ENCODE measurements at places on chromosomes 2 and 18.

DNA sequence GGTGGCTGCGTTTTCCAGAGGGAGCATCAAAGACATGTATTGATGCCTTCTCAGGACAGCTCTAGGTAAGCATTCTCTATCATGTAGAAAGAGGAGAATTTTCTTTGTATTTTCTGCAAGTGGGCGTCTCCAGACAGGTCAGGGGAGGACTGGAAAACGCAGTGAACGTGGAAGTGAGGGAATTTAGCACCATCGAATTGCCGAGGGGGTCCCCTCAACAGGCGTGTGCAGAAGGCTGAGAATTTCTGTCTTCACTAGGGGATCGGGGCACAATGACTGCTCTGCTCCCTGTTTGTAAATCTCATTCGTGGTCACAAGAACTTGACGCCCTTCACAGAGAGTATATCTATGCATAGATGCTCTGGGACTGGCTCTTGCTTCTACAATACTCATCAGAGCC lies 5.0 kb upstream of the NTSR2 start:
- DNase-seq = no peak

DNA sequence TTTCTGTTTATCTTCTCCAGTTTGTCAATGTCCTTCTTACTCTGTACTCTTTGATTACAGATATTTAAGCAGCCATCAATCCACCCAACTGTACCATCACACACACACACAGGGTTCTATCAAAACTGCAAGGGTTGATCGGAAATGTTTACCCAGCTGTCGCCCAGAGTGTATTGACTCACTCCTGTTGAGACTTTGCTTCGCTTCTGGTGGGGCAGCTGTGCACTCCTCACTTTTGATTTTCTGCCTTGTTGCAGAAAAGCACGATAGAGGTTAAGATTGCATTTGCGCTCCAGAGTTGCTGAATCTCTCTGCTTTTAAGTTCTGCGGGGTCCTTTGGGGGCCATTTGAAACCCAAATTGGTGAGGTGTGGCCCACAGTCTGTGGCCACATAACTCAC lies 216.2 kb downstream of the SETBP1 start:
- no peak for DNase-seq

GRCh38 chr2:238499731-238500580 lies 73.2 kb downstream of the ASB1 start:
- no peak for DNase-seq

GRCh38 chr2:135245071-135245470 lies 193.0 kb downstream of the RAB3GAP1 start:
- DNase-seq = no peak

- no peak for DNase-seq
Measured at GRCh38 chr2:172697296-172697695, 38.3 kb upstream of the RAPGEF4 start.

DNA sequence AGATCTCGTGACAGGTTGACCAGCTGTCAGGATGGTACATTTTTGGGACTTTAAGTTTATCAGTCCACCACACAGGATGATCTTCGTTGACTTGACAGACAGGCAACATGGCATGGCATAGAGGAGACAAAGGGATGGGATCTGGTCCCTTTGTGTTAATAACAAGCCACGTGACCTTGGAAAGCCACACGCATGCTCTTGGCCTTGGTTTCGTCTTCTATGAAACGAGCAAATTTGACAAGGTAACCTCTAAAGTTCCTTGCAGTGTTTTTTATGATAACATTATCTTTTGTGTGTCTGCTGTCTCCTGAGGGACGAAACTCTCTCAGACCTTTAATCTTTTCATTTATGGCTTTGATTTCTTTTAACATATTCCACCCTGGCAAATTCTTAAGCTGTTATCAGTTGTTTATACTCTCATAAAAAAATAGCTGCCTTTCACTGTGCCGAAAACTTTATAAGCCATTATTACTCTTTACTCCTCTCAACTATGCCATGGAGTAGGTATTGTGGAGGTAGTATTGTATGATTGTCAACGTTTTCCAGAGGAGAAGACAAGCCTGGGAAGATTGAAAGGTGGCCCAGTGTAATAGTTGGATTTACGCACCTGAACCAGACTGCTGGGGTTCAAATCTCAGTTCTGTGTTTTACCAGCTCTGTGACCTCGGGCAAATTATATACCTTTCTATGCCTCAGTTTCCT lies 81.3 kb downstream of the MYOM1 start:
- no peak for DNase-seq

- no peak for DNase-seq
Measured at GRCh38 chr2:15154297-15154696, 406.8 kb downstream of the NBAS start.

DNA sequence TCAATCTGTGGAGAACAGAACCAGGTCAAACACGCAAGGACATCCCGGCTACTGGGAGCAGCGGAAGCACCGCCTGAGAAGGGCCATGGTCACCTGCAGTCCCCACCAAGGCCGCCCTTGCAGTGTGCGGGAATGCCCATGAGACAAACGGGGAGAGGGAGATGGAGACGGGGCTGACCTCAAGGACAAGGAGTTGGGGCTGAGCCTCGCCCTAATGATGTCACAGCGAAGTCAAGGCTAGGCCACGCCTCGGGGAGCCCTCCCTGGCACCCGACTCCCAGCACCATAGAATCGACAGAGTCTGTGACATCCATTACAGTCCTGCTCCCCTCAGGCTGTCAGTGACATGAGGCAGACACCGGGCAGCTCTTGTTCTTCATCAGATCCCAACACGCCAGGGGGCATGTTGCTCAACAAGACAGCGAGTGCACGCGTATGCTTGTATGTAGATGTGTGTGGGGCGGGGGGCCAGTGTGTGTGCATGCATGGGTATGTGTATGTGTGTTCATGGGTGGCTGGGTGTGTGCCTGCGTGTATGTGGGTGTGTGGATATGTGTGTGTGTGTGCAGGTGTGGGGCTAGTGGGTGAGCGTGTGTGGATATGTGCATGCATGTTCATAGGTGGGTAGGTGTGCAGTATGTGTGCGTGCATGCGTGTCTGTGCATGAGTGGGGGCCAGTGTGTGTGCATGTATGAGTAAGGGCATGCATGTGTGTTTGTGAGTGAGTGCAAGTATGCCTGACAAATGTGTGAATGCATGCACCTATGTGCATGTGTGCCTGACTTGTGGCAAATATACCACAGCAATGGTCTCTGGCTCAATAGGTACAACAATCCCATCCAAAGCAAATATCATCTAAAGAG lies 57.0 kb downstream of the ANKMY1 start:
- no peak for DNase-seq

- no peak for DNase-seq
Measured at GRCh38 chr18:24014986-24015638, 558 bp downstream of the TTC39C start.

DNA sequence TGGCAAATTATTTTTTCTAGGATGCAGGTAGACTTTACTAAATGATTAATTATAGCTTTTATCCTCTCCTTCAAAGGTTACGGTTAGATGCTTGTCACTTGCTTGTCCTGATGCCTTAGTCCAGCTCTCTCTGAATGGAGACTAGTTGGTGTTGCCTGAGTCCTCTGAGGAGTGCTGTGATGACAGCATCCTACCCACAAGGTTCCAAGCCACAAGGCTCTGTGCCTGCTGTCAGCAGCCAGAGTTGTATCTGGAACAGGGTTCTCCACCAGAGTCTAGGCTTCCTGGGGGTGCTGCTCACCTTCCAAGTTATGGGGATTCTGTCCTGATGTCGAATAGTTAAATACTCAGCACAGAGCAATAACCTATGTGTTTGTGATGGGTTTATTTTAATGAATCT lies 125.7 kb downstream of the GALNT1 start:
- DNase-seq = no peak

GRCh38 chr2:15634846-15635490 lies 43.3 kb downstream of the DDX1 start:
- DNase-seq = no peak

- no peak for DNase-seq
Measured at GRCh38 chr2:216652566-216652965, 19.3 kb downstream of the IGFBP2 start.

- no peak for DNase-seq
Measured at GRCh38 chr18:62596145-62597005, 73.5 kb downstream of the ZCCHC2 start.

DNA sequence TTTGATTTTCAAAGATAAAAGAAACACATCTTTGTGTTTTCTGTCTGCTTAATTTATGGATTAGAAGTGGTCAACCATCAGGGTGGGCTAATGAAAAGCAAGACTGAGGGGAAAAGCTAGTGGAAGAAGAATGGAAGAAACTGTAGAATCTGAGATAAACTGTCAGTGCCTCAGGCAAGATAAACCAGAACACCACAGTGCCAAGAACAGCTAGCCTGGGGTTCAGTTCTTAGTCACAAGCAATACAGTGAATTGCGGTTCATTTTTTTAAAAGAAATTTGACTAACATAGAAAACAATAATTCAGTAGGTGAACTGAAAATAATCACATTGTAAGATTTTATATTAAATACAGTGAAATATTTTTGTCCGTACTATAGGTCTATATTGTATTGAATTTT lies 22.0 kb upstream of the LNPK start:
- DNase-seq = no peak

DNA sequence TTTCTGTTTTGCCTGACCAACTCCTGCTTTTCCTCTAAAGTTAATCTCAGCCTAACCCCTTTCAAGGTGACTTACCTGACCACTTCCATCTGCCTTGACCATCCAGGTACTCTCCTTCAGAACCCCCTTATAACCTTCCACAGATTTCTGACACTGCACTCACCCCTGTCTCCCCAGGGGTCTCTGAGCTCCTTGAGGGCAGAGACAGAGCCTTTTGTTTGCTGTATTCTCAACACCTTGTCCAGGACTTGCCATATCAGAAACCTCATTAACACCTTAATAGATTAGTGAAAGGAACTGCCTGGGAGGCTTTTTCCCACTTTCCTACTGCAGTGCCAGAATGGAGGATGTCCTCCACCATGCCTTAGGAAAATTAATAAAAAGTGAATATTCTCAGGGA lies 119.7 kb upstream of the SERPINE2 start:
- DNase-seq = no peak

DNA sequence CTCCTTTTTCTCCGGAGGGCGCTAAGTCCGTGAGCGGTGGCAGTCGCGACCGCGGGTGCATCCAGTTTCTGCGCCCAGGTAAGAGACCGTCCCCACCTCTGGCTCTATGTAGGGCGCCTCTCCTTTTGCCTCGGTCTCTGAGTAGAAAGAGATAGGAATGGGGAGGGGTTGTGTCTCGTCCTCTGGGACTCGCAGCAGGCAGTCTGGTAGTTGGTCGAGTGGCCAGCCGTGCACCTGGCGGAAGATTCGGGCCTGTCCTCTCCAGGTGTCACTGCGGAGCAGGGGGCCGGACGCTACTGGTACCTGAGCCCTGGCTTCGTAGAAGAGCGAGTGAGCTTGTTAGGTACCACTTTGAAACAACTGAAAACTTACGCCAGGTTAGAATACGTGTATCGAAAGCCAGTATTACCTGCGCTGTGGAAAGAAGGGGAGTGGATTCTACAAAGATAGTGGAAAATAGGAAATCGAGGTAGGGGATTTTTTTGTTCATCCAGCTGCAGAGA lies 403 bp downstream of the MAP2 start:
- no peak for DNase-seq

DNA sequence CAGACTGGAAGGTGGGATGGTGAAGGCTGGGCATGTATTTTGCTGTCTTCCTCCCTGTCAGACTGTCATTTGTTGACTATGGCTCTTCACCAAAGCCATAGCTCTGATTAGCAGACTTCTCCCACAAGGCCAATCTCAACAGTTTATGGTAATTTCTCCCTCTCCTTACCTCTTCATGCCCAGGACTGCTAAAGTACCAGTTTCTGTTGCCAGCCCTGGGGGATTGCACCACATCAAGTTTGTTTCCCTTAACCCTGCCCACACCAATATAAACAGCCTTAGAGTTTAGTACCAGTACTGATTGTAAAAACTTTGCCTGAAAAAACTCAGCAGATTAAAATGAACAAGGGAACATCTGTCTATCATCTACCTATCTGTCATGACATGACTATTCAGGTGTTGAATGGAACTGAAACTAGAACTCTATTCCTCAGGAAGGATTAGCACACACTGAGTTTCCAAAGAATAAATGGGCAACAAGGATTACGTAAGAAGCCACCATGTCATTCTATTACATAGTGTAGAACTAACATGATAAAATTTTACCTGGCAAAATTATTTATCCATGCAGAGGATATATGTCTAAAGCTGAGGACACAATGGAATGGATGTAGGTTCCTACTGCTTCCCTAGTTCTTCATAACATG lies 13.7 kb downstream of the FEZ2 start:
- no peak for DNase-seq

- no peak for DNase-seq
Measured at GRCh38 chr2:219408204-219408603, 10.0 kb upstream of the DES start.

DNA sequence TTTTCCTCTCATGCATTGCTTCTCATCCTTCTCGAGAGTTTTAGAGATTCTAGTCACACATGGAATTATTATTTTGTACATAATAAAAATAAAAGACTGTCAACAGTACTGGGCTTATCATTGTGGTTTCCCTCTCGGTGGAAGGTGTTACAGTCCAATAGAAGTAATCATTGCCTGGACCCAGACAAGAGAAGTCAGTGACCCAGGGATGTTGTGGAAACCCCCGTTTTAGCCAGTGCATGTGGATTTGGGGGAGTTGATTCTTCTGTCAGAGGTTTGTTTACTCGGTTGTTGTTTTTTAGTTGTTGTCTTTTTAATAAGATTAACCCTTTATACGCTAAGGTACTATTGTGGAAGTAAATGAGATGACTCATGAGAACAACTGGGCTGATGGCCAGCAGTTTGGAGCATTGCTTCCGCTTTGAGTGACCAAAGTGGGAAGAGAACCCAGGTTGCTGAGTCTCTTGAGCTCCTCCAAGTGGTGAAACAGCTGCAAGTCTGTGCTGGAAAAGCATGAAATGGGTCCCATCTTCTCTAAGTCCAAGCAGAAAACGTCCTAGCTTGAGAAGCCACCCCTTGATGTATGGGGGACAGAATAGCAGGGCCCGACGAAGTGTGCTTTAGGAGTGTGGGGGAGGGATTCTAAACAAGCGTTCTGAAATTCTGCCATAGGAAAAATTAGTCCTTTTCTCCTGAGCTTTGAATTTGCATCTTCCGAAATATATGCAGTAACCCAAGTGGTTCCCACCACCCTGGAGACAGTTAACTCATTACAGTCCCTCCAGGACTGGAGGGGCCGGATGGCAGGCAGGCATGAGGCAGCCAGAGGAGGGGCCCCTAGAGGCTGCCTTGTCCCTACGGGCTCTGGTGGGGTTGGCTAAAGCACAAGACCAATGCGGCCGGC lies 61.8 kb upstream of the GPR45 start:
- DNase-seq = no peak

- DNase-seq = no peak
Measured at GRCh38 chr2:104768694-104769093, 85.2 kb upstream of the POU3F3 start.

DNA sequence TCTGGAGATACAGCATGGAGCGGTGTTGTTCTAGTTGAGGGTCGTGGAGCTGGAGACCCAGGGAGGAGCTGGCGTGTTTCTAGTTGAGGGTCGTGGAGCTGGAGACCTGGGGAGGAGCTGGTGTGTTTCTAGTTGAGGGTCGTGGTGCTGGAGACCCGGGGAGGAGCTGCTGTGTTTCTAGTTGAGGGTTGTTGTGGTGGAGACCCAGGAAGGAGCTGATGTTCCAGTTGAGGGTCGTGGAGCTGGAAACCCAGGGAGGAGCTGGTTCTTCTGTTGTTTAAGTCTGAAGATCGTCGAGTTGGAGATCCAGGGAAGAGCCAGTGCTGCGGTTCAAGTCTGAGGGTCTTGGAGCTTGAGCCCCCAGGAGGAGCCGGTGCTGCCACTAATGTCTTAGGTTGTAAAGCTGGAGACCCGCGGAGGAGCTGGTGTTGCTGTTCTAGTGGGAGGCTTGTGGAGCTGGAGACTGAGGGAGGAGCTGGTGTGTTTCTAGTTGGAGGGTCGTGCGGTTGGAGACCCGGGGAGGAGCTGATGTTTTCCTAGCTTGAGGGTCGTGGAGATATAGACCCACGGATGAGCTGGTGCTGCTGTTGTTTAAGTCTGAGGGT lies 155.3 kb downstream of the RTP5 start:
- no peak for DNase-seq

All from esophagus squamous epithelium (tissue), 5 donors.